Aorta (tissue), 5 donors: ENCODE measurements at places on chromosomes 7 and 10. TPM values are rescaled to one million over a fixed set of nuclear protein-coding genes. Genes with fewer than 3 reads are reported as not detected.

The ECD gene
- total RNA-seq, result 23.7 TPM

The IRF5 gene
- 15.5 TPM for total RNA-seq

The SFRP5 gene
- 1.4 TPM for total RNA-seq

The CSTF2T gene
- 18.2 TPM for total RNA-seq

The NRCAM gene
- total RNA-seq, result 1.8 TPM

The BRAF gene
- total RNA-seq, result 55.5 TPM

The DHTKD1 gene
- total RNA-seq, result 20.2 TPM

The GRIFIN gene
- not detected for total RNA-seq

The VWDE gene
- total RNA-seq, result 0.55 TPM

The LFNG gene
- 14.0 TPM for total RNA-seq

The TUBB8 gene
- not detected for total RNA-seq

The OR2A1 gene
- total RNA-seq, result 0.39 TPM

The PDZD7 gene
- 1.6 TPM for total RNA-seq

The SPDYE8 gene
- total RNA-seq, result not detected

The CCDC172 gene
- total RNA-seq, result not detected

The TAS2R4 gene
- total RNA-seq, result 1.6 TPM

The ACTL6B gene
- not detected for total RNA-seq

The LIPK gene
- not detected for total RNA-seq

The CDHR3 gene
- 3.8 TPM for total RNA-seq

The EBLN1 gene
- not detected for total RNA-seq

The NUTM2A gene
- total RNA-seq, result 1.0 TPM

The CPN1 gene
- not detected for total RNA-seq

The LRRTM3 gene
- 0.06 TPM for total RNA-seq

The METTL2B gene
- total RNA-seq, result 22.7 TPM

The CLEC2L gene
- total RNA-seq, result not detected

The SAP25 gene
- total RNA-seq, result 7.5 TPM

The SH2D4B gene
- 0.27 TPM for total RNA-seq

The TBX20 gene
- not detected for total RNA-seq

The OR6V1 gene
- not detected for total RNA-seq

The STEAP1B gene
- total RNA-seq, result 5.1 TPM

The CHAT gene
- not detected for total RNA-seq

The GNAT3 gene
- total RNA-seq, result not detected
